ENCODE measurements at places on chromosomes 6 and 20. TPM values are rescaled to one million over a fixed set of nuclear protein-coding genes. Genes with fewer than 3 reads are reported as not detected.

CPNE5 gene
- 1.7 TPM for total RNA-seq

TRIM31 gene
- total RNA-seq = 56.9 TPM

CALHM6 gene
- not detected for total RNA-seq

AVP gene
- not detected for total RNA-seq

PLCB4 gene
- 22.7 TPM for total RNA-seq

CLPSL2 gene
- total RNA-seq = not detected

ZNF831 gene
- 1.8 TPM for total RNA-seq

LRRN4 gene
- not detected for total RNA-seq

SLC16A10 gene
- 9.5 TPM for total RNA-seq

SSTR4 gene
- total RNA-seq = not detected

DEF6 gene
- 15.8 TPM for total RNA-seq

PRR18 gene
- not detected for total RNA-seq

PRPH2 gene
- total RNA-seq = not detected

TRIM15 gene
- 81.8 TPM for total RNA-seq

SLA2 gene
- 2.8 TPM for total RNA-seq

CDSN gene
- not detected for total RNA-seq

REM1 gene
- total RNA-seq = 1.7 TPM

FAM83C gene
- not detected for total RNA-seq

- DNase-seq = no peak
Measured at GRCh38 chr6:35541836-35542235, 29.1 kb upstream of the TULP1 start.

GRCh38 chr6:80223743-80224212, 117.3 kb downstream of the BCKDHB start:
- DNase-seq = no peak

DNA sequence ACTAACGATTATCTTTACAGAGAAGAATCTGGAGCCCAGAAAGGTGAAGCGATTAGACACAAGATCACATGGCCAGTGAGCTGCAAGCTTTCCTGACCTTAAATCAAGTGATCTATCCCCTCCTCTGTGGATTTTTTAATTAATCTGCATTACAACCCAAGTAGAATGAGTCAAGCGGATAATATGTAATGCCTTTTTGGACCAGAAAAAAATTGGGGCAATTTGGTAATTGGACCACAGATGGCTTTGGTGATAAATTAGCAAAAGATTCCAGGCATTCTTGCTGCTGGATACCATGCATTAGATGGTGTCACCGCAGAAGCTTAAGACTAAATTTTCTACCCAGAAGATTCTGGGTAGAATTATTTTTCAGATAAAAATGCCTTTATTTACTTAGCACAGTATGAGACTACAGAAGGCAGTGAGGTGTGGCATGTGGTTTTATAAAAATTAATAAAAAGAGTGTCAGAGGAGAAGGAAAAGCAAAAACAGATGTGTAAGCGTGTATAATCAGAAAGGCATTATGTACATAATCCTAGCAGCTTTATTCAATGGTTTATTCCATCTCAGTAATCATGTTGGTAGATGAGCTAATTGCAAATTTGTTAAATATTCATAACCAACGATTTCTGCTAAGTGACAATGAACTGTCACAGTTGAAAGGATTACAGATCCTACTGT, 53.9 kb upstream of the PCSK2 start:
- no peak for DNase-seq

- no peak for DNase-seq
Measured at GRCh38 chr6:127291495-127291894, 24.8 kb downstream of the RNF146 start.

DNA sequence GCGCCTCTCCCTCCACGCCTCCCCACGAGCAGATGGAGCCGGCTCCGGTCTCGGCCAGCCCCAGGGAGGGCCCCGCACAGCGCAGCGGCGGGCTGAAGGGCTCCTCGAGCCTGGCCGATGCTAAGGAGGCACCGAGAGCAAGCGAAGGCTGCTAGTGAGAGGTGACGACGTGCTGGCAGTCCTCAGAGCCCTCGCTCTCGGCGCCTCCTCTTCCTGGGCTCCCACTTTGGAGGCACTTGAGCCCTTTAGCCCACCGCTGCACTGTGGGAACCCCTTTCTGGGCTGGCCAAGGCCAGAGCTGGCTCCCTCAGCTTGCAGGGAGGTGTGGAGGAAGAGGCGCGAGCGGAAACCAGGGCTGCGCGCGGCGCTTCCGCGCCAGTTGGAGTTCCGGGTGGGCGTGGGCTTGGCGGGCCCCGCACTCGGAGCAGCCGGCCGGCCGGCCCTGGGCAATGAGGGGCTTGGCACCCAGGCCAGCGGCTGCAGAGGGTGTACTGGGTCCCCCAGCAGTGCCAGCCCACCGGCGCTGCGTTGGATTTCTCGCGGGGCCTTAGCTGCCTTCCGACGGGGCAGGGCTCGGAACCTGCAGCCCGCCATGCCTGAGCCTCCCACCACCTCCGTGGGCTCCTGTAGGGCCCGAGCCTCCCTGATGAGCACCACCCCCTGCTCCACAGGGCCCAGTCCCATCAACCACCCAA, 2.5 kb upstream of the TMEM14C start:
- DNase-seq = peak; percentile 76

DNA sequence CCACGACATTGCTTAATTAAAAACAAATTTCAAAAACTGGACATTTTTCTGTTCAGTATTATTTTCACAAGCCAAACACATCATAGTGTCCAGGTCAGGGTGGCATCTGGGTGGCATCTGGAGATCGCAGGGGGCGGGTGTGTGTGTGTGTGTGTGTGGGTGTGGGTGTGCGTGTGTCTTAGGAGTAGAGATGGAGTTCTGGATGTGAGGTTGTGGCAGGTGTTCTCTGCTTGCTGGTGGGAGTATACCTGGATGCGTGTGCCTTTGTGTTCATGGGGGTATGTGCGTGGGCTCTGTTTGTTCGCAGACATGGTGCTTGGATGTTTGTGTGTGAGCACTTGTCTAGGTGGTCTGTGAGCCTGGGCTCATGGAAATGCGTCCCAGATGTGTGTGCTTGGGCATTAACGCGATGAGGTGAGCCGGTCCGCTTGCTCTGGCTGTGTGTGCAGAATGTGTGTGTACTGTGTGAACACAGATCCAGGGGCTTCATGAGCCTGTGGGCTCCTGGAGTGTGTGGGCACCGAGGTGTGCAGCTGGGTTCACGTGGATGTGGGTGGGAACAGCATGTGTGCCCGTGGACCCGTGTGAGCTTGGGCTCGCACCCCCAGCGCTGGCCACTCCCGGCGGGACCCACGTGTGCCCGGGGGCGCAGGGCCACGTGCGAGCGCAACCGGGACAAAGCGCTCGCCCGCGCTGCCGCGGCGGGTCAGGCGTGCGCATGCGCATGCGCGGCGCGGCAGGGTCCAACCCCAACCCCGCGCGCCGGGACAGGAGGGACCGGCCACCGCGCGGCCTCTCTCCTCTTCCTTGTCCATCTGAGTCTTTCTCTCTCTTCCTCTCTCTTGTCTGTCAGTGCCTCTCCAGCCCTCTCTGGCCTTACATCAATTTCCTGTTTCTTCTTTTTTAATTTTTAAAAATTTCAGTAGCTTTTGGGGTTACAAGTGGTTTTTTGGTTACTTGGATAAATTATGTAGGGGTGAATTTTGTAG, 60.4 kb downstream of the SRC start:
- DNase-seq = peak; percentile 61

GRCh38 chr6:116011520-116011919, 49.2 kb downstream of the FRK start:
- DNase-seq = no peak

GRCh38 chr6:3535033-3535775, 78.4 kb upstream of the SLC22A23 start:
- no peak for DNase-seq

- no peak for DNase-seq
Measured at GRCh38 chr6:116060572-116061283, at the start of gene FRK. Gene FRK, minus strand, starts transcription at chr6:116060891. Its CDS starts 580 bp downstream, at chr6:116060311.

DNA sequence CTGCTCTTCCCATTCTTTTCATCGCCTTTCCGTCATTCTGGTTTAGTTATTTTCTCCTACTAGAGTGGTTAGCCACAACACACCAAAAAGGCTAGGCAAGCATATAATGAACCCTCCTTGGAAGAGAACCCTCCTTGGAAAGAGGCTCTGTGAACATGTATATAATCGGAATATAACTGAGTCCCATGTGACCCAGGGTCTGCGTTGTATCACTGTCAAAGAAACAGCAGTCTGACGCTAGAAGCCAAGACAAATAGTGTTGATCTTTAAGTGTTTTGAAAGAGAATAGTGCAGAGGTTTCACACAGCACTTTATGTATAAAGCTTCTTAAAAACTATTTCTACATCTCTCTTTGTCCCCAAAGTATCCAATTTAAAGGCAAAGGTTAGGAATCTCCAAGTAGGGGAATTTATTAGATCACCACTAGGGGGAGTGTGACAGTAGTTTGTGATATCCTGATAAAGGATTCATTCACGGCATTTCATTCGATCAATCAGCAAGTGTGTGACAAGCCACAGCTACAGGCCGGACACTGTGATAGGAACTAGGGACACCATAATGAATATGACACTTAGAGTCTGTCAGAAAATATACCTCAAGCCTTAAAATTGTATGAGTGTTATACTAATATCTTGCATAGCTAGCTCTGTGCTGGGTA, 395.3 kb downstream of the CD109 start:
- DNase-seq = no peak

DNA sequence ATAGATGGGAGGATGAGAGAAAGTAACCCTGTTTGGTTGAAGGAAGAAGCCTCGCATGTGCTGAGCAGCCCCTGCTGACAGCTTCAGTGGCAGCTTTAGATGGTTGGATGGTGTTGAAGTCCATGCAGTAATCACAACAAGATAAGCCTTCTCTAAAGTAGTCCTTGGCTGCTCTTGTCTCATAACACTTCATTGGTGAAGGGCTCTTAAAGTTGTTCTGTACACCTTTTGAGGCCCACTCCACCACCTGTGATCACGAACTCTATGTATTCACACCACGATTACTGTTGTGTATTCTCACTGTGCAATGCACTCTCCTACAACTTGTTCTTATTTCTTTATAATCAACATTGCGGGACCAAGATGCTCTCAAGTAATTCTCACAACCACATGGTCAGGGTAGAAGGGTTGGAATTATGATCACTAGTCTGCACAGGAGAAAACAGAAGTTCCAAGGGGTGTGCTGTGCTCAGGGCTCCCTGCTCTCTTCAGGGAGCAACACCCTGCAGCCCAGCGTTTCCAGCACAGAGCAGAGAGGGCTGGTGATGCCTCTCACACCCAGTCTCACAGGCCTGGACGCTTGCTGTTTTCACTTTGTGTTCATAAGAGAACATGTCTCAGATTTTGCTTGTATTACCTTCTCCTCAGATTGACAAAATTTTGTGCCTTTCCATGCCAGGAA, 294.4 kb downstream of the SMOC2 start:
- no peak for DNase-seq

DNA sequence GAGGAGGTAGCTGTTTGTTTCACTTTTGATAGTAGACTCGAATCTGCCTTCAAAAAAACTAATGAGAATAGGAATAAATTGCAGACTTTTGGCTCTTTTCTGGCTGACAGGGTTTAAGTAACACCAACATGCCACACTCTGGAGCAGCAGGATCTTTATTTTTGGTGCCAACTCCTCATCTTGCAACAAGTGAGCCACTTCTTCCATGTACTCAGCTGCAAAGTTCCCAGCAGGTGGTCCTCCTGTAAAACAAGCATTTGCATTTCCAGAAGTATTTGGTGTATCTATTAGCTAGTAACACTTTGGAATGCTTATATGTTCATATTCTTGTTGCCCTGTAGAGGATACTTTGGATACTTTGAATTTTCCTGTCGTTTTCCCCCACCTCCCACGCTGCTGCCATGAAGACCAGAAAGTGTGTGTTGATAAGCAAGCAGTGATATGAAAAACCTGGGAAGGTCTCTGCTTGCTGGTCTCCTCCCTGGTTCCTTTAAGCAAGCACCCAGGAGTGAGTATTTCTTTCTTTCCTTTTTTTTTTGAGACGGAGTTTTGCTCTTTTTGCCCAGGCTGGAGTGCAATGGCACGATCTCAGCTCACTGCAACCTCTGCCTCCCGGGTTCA, 1.0 kb downstream of the ARMH2 start:
- DNase-seq = no peak

- DNase-seq = no peak
Measured at GRCh38 chr6:155678361-155678760, 222.7 kb upstream of the NOX3 start.

- peak; percentile 62 for DNase-seq
Measured at GRCh38 chr6:136846046-136846445, 23.7 kb downstream of the PEX7 start.

DNA sequence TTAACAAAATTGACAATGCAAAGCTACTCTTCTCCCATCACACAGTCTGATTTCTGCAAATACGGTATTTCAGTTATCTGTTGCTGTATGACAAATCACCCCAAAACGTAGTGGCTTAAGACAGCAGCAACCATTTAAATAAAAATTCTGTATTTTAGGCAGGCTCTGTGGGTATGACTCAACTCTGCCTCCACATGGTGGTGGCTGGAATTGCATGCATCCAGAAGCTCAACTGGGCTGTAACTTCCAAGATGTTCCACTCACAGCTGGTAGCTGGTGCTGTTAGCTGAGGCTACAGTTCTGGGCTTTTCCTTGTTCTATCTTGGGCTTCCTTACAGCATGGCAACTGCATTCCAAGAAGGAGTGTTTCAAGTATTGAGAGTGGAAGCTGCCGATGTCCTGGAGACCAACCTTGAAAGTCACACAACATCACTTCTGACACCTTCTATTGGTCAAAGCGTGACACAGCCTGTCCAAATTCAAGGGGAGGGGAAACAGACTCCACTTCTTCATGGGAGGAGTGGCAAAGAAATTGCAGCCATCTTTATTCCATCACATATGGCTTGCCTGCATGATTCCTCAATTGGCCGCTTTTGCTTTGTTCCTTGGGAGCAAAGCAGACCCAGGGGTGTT, 39.7 kb upstream of the TULP1 start:
- peak; percentile 80 for DNase-seq

GRCh38 chr6:90485635-90486277, 101.1 kb downstream of the MAP3K7 start:
- DNase-seq = no peak

GRCh38 chr6:1250489-1251197, 61.3 kb upstream of the FOXQ1 start:
- DNase-seq = no peak

GRCh38 chr6:34108176-34108575, 37.7 kb downstream of the GRM4 start:
- DNase-seq = no peak

GRCh38 chr6:139879823-139880356, 505.4 kb upstream of the CITED2 start:
- no peak for DNase-seq

GRCh38 chr6:85452441-85452881, 2.6 kb downstream of the NT5E start:
- DNase-seq = no peak

DNA sequence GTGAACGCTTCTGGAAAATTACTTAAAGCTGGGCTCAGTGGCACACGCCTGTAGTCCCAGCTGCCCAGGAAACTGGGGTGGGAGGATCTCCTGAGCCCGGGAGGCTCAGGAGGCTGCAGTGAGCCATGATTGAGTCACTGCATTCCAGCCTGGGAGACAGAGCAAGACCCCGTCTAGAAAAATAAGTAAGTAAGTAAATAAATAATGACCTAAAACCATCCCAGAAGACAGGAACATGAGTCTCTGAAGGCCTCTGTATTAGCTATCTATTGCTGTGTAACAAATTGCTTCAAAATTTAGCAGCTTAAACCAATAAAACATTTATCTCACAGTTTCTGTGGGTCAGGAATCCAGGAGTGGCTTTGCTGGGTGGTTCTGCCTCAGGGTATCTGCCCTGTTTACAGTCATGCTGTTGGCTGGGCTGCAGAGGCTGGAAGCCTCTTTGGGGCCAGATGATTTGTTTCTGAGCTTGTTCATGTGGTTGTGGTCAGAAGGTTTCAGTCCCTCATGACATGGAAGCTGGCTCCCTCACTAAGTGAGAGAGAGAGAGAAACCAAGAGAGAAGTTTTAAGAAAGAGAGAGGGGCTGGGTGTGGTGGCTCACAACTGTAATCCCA, 48.4 kb upstream of the NCOA3 start:
- DNase-seq = no peak

GRCh38 chr20:21265261-21266190, 37.6 kb upstream of the XRN2 start:
- DNase-seq = no peak

Measured in Peyer's patch (tissue), 4 donors.